Right forelimb (tissue), 1 donor: ENCODE measurements at places on chromosomes 3 and 15.

- no peak for DNase-seq
Observed at GRCh38 chr15:99635794-99636193, 70.0 kb downstream of the MEF2A start.

- no peak for DNase-seq
Observed at GRCh38 chr3:144273601-144274000, 302.0 kb downstream of the DIPK2A start.

DNA sequence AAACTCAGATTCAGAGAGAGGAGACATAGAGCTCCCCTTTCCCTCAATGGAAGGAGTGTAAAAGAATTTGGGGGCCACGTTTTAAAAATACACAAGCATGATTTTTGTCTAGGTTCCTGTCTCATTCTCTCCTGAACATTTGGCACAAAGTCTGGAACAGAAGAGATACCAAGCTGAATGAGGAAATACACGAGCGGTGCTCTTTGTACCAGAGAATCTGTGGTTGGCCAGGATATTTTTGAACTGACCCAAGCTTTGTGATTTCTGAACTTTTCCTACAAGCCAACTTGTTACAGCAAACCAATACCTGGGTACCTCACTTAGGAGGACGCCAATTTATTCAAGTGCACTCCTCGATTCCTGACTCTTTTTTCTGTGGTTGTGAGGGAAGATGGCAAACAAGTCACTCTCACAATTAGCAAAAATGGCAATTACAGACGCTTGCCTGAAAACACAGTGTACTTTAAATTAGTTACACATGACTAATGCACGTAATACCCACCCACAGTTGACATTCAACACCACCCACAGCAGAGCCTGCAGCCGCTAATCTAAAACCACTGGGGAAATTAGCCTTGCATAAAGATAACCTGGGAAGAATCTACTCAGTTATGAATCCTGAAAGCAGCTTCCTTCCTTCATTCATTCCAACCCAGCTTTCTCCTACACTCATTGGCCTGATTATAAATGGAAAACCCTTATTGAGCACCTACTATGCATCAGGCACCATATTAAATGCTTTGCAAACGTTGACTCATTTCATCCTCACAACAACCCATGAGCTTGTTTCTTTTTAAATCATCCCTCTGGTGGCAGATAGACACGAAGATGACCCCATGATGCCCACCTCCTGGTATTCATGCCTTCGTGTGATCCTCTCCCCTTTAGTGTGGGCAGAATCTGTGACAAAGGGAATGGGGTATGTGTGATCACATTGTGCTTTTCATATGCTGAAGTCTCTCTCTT, 293.5 kb downstream of the KBTBD8 start:
- DNase-seq, result no peak

- no peak for DNase-seq
Observed at GRCh38 chr3:31892916-31893573, 88.0 kb downstream of the OSBPL10 start.

DNA sequence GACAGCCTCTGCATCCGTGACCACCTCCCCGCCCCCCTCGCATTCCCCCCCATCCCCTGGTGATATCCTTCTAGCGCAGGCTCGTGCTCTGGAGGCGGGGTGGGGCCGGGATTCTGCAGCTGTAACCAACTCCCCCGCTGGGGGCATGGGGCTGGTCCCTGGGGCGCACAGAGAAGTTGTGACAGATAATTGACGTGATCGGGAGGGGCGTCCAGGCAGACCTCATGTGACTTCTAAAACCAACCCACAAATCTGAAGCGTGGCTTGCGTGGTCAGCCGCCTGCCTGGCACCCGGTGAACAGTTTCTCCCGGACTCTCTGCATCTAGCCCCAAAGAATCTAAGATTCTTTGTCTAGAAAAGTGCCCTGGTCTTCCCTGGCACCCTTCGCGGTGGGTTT, 100.6 kb upstream of the IGF1R start:
- peak; percentile 67 for DNase-seq

DNA sequence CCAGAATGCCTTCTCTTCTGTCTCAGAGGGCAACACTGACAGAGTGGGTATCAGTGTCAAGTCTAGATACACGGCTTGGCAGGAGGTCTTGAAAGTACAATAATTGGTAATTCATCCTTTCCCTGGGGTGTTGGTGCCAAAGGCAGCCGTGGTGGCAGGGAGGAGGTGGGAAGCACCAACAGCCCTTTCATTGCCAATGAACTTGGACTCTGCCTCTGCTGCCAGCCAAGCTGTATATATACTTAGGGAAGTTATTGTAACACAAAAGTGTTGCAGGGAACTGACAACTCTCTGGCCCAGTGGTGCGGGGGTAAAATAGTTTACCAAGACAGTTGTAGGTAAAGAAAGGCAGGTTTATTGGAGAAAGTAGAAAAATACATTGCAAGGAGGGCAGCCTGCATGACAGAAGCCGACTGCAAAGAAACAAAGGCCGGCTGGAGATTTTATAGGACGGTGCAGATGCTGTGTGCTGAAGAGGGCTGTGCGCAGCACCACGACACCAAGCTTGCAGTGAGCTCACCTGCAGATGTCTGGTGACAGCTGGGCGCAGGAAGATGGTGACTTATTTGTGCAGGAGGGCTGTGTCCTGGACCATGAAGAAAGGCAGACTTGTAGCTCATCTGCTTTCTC, 4.0 kb upstream of the FAM3D start:
- DNase-seq, result no peak

GRCh38 chr3:49654955-49655556, 19.1 kb upstream of the APEH start:
- no peak for DNase-seq

- DNase-seq, result no peak
Observed at GRCh38 chr3:126049289-126050049, 34.5 kb downstream of the SLC41A3 start.

GRCh38 chr15:68295014-68295805, 17.7 kb downstream of the FEM1B start:
- no peak for DNase-seq

GRCh38 chr3:189685860-189686259, 54.7 kb downstream of the TP63 start:
- DNase-seq, result no peak

- DNase-seq, result no peak
Observed at GRCh38 chr3:27528791-27529190, 44.6 kb upstream of the SLC4A7 start.

DNA sequence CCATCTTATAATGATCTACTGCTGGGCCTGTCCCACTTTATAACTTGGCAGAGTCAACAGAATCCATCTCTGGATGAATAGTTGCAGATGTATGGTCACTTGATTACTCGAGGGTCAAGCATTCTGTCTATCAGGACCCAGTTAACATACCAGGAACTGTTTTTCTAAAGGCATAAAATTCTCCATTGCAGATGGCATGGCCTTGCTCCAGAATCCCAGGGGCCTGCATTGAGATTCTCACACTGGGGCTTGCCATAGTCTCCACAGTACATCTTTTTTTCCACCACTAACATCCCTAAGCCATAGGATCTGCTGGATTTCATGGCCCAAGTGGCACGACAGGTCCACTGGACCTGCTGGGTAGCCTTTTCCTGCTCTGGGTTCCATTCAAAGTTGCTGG, 68.5 kb upstream of the CACNA1D start:
- no peak for DNase-seq

DNA sequence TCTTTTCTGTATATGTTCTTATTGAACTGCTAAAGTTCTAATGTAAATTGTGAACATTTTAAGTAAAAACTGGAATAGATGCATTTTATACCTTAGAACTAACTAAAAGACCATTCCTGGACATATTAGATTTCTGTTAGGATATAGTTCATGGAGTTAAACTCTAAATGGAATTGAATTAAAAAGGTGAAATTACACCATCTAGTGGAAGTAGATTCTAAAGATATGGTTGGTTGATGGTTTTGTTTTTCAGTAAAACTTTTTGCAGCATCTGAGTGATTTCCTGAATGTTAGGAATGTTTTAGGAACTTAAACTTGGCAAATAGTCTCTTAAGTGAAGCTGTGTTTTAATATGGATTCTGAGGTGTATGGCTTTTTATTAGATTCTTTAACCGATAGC, 96.8 kb downstream of the SLMAP start:
- DNase-seq, result no peak

GRCh38 chr3:111601810-111602209, 6.7 kb upstream of the ZBED2 start:
- no peak for DNase-seq

DNA sequence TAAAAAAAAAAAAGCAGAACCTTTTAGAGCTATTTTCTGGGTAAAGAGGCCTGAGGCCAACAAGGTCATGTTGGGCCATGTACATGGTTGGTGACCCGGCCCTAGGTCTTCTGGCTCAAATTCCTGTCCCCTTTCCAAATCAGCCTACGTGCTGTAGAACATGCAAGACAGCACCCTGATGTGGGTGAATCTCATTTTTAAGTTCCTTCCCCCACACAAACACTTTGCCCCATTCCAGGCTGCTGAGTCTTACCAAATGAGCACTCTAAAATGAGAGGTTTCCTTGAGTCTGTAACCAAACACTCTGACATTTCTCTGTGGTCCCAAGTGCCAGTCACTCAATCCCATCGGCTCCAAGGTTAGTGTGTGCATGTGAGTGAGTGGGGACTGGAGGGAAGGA, 9.4 kb downstream of the BCL6 start:
- DNase-seq, result no peak

DNA sequence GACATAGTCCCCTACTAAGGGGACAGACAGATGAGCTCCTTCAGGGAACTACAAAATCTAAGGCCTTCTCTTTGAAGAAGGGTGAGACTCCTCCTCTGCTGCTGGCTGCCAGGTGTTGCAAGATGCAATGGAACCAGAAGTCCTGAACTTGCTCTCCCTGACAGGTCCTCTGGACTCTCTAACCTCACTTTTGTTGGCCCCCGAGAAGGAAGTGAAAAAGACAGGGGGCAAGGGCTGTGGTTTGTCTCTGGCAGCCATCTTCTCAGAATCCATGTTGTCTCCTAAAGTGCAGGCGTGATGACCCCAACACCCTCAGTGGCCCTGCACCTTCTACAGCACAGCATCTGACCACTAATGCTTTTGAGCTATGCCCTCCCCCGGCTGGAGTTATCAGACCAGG, 292.5 kb downstream of the CHST2 start:
- DNase-seq, result no peak
